NCI-H1930 (cell line): ENCODE measurements at places on chromosomes 1 and 21.

DNA sequence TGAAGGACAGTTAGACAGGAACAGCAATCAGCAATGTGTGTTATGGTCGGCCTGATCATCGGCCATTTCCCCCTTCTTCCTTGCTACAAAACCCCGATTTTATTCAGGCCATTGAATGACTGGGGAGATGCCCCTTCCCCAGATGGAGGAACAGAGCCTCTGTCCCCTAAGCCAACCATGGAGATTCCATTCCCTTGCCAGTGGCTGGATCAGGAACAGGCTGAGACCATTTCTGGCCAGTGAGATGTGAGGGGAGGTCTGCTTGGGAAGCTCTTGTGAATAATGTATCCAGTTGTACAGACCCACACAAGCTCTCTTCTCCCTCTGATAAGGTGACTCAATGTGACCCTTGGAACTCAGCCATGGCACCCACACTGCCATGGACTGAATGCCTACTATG lies 7.7 kb downstream of the CSRP1 start:
- no peak for DNase-seq

DNA sequence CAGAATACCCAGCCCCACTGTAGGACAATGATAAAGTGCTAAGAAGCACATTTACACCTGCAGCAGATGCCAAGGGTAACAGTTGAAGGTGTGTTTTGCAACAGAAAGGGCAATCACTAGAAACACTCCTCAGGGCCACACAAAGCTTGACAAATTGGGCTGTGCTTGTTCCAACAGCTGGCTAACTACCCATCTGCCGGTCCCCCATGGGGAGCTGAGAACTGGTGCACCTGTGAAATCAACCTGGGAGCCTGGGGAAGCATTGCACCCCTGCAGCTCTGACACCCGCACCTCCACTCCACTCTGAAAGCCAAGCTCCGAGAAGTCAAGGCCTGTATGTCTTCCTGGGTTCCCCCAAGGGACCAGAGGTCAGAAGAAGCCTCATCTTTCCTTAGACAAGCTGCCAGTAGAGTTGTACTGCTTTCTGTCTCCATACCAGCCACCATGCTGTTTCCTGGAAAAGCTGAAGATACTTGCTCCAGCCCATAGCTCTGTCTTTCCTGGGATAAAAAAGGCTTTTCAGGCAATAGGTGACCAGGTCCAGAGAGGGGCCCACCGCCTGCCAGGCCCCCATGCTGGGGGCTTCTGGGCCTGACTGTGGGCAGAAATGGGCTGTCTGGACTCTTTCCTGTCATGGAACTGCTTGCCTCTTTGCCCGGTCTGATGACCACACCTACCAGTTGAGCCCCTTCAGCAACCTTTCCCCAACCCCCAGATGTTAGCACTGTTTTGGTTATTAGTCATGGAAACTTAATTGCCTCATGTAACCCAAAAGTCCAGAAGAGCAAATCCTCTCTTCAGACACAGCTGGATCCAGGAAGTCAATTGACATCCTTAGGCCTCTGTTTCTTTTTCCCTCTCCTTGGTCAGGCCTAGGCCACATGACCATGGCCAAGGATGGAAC lies 93.6 kb downstream of the KIF14 start:
- DNase-seq, result no peak

- DNase-seq, result no peak
Measured at GRCh38 chr1:24089743-24090555, 22.0 kb downstream of the MYOM3 start.

GRCh38 chr21:46557919-46558392 lies 46.9 kb downstream of the S100B start:
- no peak for DNase-seq

- DNase-seq, result no peak
Measured at GRCh38 chr1:8537991-8538390, 220.1 kb downstream of the SLC45A1 start.

DNA sequence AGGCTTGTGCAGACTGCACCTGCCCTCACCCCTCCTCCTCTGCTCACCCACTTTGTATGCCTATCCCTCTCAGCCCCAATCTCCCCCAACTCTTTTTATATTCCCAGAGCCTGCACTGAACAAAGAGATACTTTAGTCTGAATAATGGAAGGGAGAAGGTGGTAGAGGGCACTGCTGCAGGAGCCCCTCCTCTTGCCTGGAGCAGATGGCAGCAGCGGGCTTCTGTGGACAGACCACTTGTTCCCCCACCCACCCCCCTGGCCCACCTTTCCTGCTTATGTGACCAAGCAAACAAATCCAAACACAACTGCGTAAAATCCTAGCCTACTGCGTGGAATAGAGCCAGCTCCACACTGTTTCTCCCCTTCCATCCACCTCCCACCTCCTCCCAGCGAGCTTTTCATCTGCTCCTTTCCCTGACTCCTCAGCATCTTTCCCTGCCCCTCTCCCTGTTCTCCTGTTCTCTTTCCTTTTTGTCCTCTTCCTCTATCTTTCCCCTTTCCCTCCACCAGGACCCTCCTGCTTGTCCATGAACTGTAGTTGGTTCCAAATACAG lies 27.5 kb downstream of the RGS8 start:
- DNase-seq, result no peak

- DNase-seq, result no peak
Measured at GRCh38 chr1:41652384-41653265, 168.1 kb upstream of the EDN2 start.

GRCh38 chr1:83547901-83548300 lies 451.0 kb downstream of the TTLL7 start:
- no peak for DNase-seq

GRCh38 chr1:61254634-61255357 lies 172.4 kb downstream of the NFIA start:
- DNase-seq, result no peak

- DNase-seq, result no peak
Measured at GRCh38 chr21:16535626-16536025, 805.8 kb downstream of the USP25 start.

- no peak for DNase-seq
Measured at GRCh38 chr1:91742848-91743292, 143.1 kb downstream of the TGFBR3 start.
